ENCODE measurements at places on chromosomes 2 and 18. TPM values are rescaled to one million over a fixed set of nuclear protein-coding genes. Genes with fewer than 3 reads are reported as not detected.

DNA sequence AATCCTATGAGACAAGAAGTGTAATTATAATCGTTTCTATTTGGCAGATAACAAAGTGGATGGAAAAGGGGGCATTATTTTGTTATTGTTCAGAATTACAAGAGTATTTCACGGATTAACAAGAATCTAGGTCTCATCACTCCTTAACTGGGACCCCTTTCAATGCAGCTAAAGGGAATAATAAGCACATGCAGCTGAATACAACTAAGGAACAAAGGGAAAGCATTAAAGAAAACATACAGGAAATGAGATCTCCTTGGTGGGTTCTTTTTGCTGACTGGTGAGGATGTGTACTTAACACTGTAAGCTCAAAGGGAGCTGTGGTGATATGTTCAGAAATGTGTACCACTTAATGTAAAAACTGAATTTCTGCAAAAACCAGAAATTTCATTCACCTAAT, 140.5 kb upstream of the WDSUB1 start:
- no peak for DNase-seq

DNA sequence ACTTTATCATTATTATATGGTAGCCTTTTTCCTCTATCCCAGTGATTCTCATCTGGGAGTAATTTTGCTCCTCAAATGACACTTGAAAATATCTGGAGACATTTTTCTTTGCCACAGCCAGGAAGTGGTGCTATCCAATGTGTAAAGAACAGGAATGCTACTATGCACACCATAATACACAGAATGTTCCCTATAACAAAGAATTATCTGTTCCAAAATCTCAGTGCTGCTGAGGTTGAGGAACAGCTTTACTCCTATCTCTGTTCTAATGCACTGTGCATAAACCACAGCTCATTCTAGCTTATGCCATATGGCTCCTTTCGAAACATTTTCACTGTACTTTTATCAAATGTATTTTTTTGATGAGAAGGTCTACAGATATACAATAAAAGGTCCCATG, 1231.2 kb upstream of the CELF4 start:
- DNase-seq: no peak

GRCh38 chr2:183867206-183867605, 731.1 kb upstream of the ZNF804A start:
- no peak for DNase-seq

GRCh38 chr2:234163510-234164045, 113.1 kb downstream of the SPP2 start:
- no peak for DNase-seq

- DNase-seq: no peak
Measured at GRCh38 chr2:239926587-239927232, 98.4 kb downstream of the NDUFA10 start.

- no peak for DNase-seq
Measured at GRCh38 chr2:191247381-191248057, 2.3 kb downstream of the MYO1B start.

DNA sequence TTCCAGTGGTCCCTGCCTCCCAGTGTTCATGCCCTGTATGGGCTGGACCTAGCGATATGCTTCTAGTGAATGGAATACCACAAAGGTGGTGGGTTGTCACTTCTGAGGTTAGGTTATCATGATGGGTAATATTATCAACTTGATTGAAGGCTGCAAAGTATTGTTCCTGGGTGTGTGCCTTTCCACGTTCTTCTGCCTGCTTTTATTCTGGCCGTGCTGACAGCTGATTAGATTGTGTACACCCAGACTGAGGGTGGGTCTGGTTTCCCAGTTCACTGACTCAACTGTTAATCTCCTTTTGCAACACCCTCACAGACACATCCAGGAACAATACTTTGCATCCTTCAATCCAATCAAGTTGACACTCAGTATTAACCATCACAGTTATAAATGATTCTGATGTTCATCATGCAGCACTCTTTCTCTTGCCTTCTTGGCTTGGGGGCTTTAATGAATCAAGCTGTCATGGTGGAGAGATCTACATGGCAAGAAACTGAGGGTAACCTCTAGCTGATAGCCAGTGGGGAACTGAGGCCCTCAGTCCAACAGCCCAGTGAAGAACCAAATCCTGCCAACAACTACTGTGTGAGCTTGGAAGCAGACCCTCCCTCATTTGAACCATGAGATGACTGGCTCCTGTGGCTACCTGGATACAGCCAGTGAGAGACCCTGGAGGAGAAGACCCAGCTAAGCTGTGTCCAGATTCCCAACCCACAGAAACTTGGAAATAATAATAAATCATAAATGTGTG, 63.0 kb upstream of the CELF4 start:
- no peak for DNase-seq

Gene IL36A
- not detected for total RNA-seq

Gene ACTG2
- total RNA-seq: 1.1 TPM

Gene RAB12
- 49.7 TPM for total RNA-seq

Gene STON1
- total RNA-seq: 11.4 TPM

Gene GPR55
- total RNA-seq: not detected

Gene IL1RN
- not detected for total RNA-seq

All from cerebellum (tissue), 4 donors.